ENCODE measurements at places on chromosomes 11 and 22.

DNA sequence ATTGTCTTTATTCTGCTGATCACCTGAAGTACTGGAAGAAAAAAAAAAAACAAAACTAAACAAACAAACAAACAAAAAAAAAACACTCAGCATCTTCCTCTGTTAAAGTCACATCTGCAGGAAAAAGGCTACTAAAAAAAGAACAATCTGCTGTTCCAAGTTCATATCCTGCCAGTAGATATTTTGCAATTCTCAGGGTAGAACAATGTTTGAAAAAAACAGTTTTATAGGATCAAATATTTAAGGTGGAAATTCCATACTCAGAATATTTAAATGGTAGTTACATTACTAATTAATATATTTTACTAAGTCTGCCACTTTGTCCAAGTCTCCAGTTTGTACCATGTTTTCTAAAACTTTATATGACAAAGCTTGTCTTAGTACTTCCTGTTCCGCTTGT lies 175.2 kb downstream of the SBF2 start:
- no peak for DNase-seq

GRCh38 chr11:120467627-120468026 lies 43.9 kb upstream of the GRIK4 start:
- no peak for DNase-seq

GRCh38 chr11:7571640-7572000 lies 57.8 kb downstream of the PPFIBP2 start:
- DNase-seq, result peak; percentile 58

DNA sequence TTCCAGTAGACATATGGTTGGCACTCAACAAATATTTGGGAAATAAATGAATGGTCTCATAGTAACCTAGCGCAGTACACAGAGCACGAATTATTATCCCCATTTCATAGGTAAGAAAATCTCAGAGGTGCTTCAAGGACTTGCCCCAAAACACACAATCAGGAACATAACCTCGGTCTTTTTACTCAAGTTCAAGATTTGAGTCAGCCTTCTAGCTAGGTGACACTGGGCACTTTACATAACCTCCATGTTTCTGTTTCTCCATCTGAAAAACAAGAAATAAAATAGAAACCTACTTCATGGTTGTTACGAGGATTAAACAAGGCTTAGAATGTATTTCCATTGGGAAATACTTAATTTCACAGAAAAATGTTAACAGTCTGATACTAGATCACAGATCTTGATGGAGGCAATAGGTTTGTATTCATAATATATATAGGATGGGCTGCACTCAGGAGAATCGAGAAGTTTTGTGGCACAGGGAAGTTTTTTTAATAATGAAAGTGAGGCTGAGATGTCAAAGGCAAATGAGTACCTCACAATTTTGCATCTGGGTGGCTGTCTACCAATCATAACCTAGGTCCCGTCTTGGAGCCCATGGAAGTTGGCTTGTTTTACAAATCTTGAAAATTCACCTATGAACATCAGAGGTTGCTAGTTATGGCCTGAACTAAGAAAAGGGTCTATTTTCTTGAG lies 147.4 kb upstream of the ZC3H12C start:
- DNase-seq, result no peak

GRCh38 chr11:9225748-9226298 lies 39.3 kb downstream of the DENND5A start:
- DNase-seq, result no peak

- no peak for DNase-seq
Measured at GRCh38 chr11:76615950-76616349, 54.6 kb downstream of the LRRC32 start.

DNA sequence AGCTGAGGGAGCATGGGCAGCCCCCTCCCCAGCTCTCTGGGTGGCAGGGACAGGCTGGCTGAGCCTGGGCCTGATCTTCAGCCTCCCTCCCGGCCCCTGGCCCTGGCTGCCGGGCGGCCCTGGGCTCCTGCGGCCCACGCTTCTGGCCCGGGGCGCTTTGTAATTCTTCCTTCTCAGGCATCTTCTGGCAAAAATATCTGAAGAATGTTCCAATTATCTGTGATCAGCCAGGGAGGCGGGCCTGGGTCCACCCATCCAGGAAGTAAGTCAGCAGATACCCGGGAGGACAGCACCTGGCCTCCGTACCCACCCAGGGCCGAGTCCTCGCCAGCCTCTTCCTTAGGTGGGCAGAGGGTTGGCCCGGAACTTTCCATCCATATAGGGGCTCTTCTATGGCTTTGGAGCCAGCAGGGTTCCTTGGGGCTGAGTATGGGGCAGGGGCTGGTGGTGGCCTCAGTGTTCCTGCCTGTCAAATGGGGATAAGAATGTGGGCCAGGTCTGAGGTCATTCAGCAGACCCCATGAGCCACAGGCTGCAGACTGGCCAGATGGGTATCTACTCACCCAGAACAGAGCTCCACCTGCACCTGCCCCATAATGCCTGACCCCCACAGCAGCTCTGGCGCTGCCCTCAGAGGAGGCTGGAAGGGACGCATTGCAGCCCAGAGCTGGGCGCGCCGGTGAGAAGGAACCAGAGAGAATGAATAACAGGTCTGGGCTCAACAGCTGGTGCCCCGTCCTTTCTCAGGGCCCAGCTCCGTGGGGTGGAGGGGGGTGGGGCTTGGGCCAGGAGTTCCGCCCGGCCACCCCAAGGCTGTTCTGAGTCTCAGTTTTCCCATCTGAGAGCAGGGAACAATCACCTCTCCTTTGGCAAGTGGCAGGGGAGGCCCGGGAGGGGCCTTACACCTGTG lies 16.2 kb downstream of the WNT7B start:
- no peak for DNase-seq

DNA sequence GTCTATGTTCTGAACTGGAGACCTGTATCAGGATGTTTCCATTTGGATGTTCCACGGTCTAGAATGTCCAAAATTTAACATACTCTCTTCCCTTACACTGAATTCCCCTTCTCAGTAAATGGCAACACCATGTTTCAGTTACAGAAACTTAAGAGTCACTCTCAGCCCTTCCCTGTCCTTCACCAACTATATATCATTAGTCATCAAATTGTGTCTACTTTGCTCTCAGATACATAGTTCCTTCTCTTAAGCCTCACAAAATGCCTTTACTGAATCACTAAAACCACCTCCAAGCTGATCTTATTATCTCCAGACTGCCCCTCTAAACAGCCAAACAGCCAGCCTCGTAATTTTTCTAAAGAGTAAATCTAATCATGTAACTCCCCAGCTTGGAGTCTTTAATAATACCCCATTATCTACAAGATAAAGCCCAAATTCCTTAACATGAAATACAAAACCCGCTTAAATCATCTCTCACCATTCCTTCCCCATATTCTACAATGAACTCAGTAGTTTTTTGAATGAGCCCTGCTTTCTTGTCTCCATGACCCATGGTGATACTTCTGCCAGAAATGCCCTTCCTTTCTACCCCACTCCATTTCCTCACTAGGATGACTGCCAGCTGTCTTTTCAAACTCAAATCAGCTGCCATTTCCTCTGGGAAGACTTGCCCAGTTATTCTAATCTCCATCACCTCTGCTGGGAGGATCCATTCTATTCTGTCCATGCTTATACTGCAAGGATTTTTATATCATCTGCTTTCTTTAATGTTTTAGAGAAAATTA lies 102.7 kb upstream of the ARHGAP42 start:
- DNase-seq, result no peak

- DNase-seq, result no peak
Measured at GRCh38 chr22:47656806-47657205, 894.4 kb downstream of the TBC1D22A start.

DNA sequence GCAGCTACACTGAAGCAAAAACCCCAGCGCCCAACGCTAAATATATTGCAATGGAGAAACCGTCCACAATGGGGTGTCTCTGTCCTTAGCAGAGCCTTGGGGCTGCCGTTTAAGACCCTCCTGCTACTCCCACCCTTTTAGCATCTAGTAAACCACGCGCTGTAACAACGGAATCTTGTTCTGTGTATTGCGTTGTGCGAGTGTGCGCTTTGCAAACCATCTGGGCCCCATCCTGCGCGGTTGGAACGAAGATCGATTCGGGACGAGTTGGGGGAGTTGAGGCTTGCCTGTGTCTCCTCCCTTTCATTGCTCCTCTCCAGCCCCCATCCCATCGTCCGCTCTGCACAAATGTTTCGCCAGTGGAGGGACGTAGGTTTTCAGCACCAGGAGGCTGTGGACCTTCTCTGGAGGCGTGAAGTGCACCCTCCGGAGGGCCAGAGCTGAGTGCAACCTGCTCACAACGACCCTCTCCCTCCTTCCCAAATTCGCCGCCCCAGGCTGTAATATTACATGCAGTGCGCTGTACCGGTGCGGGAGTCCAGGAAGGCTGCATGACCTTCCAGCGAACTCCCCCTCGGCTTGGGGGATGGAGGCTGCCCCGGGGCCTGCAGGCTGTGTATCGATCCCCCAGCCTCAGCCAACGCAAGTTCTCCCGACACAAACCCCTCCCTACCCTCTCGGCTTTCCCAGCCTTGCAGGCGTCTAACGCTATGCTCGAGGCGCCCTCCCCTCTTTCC lies 1.6 kb upstream of the KMT2A start:
- DNase-seq, result no peak

DNA sequence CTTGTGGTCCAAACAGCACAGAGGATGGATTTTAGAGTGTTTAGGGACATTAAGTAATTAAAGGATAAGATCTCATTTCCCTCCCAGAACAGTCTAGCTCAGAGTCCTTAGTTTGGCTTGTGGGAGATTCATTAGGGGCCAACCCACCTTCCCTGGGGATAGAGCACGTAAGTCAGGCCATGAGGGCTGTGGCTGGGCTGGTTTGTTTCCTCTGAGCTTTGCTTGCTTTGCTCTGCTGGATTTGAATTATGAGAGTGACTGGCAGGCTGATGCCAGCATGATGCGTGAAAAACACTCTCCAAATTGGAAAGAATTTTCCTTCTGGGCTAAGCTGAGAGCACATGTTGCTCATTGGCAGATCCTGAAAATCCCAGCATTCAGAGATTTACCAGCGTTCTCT lies 84.7 kb upstream of the HEPHL1 start:
- DNase-seq, result no peak

DNA sequence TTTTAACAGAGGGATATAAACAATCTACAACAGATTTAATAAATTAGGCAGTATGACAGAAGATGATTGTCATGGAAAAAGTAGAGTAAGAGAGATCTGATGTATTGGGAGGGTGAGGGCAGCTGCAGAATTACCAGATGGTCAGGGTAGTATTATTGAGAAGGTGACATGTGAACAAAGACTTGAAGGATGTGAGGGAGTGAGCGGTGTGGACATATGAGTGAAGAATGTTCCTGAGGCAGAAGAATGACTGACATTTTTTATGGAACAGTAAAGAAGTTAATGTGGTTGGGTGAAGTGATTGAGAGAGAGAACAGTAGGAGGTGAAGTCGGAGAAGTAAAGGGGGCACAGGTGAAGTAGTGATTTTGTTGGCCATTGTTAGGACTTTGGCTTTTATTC lies 42.4 kb upstream of the HIPK3 start:
- no peak for DNase-seq
